ENCODE measurements at places on chromosomes 5 and 9.

GRCh38 chr5:52878656-52879055 lies 90.9 kb downstream of the ITGA1 start:
- no peak for DNase-seq

GRCh38 chr9:15361737-15362136 lies 54.7 kb upstream of the TTC39B start:
- no peak for DNase-seq

DNA sequence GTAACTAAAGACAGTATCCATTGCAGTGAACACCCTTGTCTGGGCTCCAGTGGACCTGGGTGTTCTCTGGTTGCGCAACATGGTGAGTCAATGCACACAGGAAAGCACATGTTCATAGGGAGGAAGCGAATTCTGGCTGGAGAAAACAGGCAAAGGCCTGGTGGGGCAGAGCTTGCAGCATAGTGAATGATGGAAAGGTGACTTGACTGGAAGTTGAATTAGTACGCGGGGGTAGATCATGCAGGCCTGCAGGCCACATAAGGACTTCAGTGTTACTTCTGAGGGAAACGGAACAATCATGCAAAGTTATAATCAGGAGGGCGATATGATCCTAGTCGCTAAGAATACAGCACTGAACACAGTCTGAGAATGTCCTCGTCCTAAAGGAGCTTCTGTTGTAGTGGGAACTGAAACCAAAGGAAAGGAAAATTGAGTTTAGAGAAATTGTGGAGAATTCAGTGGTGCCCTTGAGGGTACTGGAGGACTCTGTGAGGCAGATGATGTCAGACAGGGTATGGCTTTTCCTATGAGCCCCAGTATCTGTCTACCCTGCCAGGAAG lies 71.9 kb upstream of the RANBP3L start:
- no peak for DNase-seq

- no peak for DNase-seq
Observed at GRCh38 chr5:60540856-60541805, 158.8 kb downstream of the DEPDC1B start.

DNA sequence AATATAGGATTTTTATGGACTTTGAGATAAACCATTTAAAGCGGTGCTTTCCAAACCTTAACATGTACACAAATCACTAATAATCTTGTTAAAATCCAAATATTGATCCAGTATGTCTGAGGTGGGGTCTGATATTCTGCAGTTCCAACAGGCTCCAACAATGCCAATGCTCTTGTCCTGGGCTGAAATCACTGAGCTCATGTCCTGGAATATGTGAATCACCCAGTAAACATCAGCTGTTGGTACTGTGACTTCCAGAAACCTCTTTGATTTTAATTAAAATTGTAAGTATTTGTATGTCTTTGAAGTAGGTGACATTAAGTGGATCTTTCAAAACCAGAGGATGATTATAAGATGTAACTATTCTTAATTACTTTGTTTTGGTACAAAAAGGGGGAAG lies 52.8 kb upstream of the CAST start:
- no peak for DNase-seq

DNA sequence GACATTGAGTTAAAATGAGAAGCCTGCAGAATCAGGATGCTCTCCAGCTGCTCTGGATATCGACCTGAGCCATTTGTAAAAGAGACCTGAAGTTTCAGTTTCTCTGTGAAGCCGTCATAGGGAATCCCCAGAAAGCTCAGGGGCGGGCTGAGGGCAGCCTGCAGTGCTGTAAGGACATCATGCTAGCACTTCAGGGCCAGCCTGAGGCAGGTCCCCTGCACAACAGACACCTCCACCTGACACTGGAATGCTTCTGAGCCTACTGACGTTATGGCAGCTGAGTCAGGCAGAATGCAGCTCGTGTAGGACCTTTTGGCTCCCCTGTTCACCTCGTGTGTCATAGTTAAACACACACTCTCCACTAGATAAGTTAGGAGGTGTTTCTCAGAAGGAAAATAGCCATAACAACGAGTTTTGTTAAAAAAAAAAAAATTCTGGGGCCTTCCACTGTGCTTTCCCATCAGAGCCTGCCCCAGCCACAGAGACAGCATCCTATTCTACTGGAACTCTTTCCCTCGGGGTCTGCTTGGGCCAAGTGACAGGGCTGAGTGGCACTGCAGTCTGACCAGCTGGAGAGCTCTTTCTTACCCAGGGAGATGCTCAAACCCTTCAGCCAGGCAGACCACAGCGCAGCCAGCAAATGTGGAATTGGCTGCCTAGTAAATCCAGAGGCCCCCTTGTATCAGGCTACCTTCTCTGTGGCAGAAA lies 354.9 kb downstream of the DIRAS2 start:
- DNase-seq, result no peak

GRCh38 chr5:1743061-1743768 lies 56.4 kb downstream of the MRPL36 start:
- no peak for DNase-seq

DNA sequence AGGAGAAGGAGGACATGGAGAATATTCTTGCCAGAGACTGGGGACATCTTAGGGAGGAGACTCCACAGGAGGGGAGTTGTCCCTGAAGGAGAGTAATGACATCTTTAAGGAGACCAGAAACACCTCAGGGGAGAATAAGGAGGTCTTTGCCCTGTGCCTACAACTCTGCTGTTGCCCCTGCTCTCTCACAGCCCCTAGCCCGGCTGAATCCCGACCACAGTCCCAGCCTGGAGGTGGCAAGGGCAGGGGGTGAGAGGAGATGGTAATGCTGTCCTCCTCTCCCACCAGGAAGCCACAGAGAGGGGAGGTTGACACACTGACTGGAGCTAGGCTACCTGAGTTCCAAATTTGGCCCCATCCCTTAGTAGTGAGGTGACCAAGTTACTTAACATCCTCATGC lies 30.2 kb upstream of the ENHO start:
- DNase-seq, result no peak

- no peak for DNase-seq
Observed at GRCh38 chr5:14109771-14110170, 33.4 kb upstream of the TRIO start.

DNA sequence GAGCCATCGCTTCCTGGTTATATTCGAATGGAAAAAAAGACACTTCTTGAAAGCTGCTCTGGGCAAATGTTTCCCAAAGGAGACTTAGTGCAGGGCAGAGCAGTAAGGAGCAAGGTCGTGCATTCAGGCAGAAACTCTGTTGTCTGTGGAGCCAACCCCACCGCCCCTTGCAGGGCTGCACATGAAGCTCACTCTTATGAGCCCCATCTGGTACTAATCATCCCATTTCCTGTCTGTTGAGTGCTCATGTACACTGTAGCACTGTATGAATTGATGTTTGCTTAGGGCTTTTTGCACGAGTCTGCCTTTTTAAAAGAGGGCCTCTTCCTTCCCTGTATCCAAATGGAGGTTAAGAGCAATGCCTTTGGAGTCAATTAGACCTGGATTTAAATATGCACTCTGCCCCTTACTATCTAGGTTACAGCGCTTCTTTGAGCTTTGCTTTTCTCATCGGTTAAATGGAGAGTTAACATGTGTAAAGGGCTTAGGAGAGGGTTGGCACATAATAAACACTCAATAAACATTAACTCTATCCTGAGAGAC lies 25.4 kb downstream of the HMHB1 start:
- no peak for DNase-seq

- no peak for DNase-seq
Observed at GRCh38 chr5:41403846-41404245, 106.6 kb downstream of the PLCXD3 start.

DNA sequence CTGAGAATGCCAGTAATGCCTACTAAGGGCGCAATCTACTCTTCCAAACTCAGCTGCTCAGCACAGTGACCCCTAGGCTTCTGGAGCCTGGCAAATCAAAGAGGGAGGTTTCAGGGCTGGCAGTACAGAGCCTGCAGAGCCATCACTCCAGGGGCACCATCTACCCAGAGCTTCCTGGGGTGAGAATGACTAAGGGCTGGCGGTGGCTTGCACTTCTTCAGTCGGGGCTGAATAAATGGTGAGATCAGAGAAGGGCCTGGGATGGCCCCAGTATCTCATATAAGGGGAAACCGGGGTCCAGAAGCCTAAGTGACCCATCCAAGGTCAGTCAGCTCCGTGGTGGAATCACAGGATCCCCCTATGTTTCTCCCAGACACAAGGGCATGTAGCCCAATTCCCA lies 5.3 kb downstream of the SH3PXD2B start:
- no peak for DNase-seq

DNA sequence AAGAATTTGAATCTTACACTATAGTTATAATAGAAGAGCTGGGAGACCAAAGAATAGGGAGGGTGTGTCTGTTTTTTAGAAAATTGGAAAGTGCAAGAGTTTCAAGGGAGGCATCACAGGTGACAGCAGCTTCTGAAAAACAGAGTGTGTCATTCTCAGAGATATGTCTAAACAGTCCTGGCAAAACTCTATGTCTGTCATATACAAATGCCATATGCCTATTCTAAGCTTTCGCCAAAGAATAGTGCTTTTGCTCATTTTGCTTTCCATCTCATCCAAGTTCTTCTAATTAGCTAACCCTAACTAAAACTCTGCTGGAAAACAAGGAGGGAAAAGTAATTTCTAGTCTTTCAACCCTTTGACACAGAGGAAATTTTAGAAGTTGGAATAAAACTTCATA lies 388.0 kb upstream of the TYRP1 start:
- no peak for DNase-seq

- no peak for DNase-seq
Observed at GRCh38 chr9:91698266-91698665, 251.8 kb downstream of the ROR2 start.

- DNase-seq, result no peak
Observed at GRCh38 chr9:111316796-111317195, 13.2 kb downstream of the OR2K2 start.
